Activated naive CD4-positive, alpha-beta T cell treated with anti-CD3 and anti-CD28 coated beads for 36 hours (primary cell): ENCODE measurements at places on chromosomes 1 and 21.

- no peak for DNase-seq
Measured at GRCh38 chr1:22472596-22472995, 20.9 kb downstream of the ZBTB40 start.

DNA sequence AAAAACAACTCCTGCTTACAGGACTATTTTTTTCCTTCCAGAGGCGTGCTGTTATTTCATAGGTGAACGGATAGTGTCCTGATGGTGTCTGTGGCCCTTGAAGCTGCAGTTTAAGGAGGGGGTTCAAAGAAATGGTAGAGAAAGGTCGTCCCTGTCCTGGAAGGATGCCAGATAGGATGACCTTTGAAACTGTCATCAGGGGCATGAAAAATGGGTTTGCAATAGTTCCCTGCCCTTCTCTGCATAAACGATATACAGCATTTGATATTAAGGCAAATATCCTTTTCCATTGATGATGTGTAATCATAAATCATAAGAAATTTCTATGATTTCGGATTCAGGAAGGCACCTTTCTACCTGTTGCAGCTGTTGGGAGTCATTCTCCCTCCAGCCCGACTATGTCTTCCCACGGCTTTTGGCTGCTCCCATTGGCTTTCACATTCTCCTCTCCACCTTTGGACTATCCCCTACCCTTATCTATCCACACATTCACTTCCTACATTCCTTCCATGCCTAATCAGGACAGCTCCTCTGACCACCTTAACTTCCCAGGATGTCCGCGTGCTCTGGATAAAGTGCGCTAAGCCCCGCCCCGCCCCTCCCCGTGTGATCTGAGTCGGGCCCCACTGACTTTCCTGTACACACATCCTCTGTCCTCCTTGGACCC is 209.8 kb downstream of the DISC1 start:
- DNase-seq: no peak

DNA sequence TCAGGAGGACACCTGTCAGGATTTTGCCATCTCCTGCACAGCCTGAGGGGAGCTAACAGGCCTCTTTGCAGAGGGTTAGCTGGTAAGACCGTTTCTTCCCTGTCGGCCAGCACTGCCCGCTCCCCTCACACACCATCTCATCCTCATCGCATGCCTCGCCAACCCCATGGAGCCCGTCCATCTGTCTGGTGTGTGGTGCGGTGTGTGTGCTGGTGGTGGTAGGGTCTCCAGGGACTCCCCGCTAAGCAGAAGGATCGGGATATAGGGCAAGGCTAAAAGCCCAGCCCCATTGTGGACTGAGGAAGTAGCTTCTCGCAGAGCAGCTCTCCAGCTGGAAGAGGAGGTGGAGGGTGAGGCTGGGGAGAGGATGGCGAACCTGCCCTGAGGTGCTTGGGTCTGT is 6.8 kb upstream of the SFN start:
- no peak for DNase-seq

DNA sequence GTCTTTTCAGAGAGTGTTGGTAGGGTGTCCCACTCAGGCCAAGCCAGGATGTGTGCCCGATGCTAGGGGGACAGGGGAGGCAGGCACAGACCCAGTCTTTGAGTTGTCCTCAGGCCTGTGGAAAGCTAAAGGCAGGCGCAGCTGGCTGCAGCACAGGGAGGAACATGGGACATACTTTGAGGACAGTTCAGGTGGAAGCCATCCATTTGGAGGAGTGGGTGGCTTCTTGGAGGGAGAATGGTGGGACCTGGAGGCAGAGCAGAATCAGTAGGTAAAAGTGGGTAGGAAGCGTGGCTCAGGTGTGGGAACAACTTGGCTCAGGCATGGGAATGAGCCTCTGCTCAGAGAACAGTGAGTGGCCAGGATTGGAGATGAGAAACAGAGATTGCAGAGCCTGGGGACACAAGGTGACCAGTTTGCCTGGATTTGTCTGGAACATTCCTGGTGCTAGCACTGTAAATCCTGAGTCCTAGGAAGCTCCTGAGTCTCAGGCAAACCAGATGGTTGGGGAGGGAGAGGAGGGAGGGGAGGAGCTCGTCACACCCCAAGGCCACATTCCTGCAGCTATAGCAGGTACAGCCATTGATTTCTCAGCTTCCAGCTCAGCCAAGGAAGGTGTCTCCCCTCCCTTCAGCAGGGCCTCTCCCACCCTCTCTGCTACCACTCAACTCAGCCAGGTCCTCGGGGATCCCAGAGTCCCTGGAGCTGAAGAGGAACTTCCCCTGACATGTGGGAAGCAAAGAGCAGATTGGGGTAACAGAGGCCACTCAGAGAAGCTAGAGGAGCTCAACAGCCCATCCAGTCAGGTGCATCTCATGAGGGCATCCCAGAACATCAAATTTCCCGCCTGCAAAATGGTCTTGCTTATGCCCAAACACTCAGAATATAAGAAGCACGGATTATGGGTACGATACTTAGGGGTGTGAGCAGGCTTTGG is 65.2 kb upstream of the TINAGL1 start:
- DNase-seq: no peak
